ENCODE measurements at places on chromosomes 3 and 15.

DNA sequence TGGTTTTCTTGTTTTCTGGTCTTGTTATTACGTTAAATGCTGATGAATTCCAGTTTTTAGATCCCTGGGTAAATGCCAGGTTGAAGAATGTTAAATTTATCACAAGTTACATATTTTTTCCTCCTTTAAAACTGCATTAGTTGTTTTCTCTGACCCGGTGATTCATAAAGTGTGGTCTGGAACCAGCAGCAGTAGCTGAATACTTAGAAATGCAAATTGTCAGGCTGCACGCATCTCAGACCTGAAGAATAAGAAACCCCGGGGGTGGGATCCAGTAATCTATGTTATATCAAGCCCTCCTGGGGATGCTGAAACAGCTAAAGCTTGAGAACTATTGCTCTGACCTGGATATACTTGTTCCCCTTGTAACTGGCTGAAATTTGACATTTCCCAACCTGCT lies 69.1 kb downstream of the PEX5L start:
- no peak for DNase-seq

GRCh38 chr3:11735638-11736037 lies 91.9 kb upstream of the VGLL4 start:
- DNase-seq, result no peak

DNA sequence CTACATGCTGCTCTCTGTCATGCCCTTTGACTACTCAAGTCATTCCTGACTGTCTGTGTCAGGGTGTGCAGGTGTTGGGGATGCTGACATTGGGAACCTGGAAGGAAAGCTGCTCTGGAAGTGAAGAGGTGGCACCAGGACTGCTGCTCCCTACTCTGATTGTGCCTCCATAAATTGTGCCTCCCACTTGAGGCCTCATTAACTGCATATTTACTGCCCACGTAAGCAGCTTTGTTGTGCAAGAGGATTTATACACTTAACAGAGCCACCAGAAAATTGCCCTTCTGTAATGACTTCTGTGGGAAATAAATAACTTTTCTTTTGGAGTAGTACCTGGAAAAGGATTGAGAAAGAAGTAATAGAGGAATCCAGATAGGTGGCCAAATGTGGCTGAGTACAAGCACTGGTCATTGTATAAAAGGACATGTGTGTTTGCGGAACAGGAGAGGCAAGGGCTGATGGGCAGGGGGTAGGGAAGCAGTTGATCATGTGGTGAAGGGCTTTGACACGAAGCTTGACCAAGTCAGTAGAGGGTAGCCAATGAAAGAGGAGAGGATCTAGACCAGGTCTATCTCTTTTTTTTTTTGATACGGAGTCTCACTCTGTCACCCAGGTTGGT lies 24.8 kb downstream of the IL20RB start:
- no peak for DNase-seq

DNA sequence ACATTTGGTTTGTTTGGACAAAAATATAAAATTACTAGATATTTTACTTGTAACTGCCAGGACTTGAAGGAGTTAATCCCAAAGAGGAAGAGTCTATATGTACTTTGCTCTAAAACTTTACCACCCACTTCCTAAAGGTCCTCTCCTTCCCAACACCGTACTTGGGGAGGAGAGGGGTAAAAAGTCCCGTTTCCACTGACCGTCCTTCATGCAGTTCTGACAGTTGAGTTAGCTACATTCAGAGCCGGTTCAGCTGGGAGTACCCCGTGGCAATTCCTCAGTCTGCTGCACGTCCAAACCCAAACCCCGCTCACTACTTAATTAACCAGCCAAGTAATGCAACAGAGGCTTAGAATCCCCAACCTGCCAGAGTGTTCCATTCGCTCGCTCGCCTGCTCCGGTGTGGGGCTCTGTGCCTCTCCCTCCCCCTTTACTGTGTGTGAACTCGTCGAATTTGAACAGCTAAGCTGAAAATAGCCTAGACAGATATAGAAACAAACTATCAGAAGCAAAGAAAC lies 519.7 kb downstream of the FOXP1 start:
- no peak for DNase-seq

- DNase-seq, result no peak
Observed at GRCh38 chr3:186915806-186916796, 14.2 kb upstream of the ST6GAL1 start.

DNA sequence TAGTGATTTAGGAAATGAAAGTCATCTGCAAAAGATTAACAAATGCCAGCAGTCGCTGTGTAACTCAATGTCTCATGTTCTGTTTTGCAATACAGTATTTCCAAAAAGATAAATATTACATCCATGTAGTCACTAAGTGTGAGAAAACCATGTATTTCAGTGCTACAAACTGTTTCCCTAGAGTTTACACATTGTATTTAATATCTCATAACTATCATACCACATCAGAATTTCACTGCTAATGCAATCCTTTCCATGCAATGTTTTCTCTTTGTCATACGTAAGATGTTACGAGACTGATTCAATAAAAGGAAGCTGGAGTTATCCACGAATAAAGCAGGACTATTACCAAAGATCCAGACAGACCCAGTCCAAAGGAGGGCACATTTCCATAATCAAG lies 269.4 kb downstream of the GBE1 start:
- DNase-seq, result no peak

Data from naive thymus-derived CD8-positive, alpha-beta T cell (primary cell).